ENCODE measurements at places on chromosomes 12 and 14.

DNA sequence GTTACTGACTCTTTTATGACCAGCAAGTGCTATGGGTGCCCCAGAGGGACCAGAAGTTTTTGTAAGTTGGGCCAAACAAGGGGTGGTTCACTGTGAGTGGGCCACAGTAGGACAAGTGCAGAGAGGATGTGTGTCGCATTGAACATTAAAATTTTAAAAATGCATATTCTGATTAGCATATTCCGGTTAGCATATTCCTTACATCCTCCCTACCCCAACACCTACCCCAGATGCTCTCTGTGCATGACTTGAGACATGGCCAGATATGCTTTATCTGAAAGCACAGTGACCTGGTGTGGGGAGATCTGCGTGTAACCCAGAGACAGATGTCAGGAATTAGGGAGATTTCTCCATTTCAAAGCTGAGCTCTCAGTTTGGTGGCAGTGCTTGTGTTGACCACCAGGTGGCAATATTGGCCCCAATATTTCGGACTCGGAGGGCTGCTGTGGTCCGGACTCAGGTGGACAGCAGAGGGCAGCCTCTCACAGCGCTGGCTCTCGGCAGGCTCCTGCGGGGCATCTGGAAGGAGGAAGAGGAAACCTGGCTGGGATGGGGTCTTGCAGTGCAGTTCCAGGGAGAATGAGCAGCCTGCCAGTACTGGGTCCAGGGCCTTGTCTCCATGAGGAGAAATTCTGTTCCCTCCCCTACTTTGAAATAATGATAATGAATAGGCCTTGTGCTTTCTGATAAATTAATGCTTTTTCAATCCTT, 1.6 kb upstream of the CEBPE start:
- peak; percentile 87 for DNase-seq

GRCh38 chr12:79527473-79527872, 163.3 kb downstream of the PAWR start:
- DNase-seq: no peak

DNA sequence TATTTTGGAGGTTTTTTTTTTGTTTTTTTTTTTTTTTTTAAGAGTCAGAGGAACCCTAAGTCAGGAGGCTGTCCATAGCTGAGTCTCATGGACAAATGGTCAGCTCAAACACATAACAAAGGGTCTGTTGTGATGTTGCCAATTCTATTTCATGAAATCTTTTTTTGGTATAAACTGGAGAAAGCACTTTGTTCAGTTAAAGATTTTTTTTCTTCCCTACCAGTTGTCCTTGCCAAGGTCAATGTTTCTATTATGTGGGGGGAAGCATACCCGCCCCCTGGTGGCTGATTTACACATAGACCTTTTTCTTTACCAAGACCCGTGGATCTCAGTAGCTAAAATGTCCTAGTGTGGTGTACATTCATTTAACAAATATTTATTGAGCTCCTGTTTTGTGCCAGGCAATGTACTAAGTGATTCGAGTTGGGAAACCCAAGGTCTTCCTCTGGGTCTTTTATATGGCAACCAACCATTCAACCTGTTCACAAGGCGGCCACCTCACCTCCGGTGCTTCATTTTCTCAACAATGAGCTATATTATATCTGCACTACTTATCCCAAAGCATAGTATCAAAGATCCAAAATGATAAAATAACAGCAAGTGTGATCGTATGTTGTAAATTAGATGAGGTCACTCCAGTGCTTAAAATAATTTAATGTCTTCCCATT, 214.5 kb downstream of the PAH start:
- peak; percentile 34 for DNase-seq

- no peak for DNase-seq
Measured at GRCh38 chr12:49489720-49490119, 49.1 kb upstream of the KCNH3 start.

DNA sequence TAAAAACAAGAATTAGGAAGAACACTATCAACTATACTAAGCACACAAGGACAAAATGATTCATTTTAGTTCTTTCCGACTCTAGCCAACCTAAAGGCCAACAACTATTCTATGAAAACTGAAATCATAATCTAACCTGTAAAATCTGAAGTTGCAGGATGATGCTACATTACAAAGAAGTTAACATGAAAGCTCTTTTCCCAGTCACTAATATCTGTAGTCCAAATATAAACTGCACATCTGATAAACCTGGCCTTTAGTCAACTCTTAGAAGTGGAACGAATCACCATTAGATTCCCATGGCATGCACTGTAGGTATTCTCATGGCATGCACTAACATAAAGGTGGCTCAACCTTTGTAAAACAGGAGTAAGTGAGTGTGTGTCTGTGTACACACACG, 41.7 kb downstream of the BLTP3B start:
- DNase-seq: no peak

DNA sequence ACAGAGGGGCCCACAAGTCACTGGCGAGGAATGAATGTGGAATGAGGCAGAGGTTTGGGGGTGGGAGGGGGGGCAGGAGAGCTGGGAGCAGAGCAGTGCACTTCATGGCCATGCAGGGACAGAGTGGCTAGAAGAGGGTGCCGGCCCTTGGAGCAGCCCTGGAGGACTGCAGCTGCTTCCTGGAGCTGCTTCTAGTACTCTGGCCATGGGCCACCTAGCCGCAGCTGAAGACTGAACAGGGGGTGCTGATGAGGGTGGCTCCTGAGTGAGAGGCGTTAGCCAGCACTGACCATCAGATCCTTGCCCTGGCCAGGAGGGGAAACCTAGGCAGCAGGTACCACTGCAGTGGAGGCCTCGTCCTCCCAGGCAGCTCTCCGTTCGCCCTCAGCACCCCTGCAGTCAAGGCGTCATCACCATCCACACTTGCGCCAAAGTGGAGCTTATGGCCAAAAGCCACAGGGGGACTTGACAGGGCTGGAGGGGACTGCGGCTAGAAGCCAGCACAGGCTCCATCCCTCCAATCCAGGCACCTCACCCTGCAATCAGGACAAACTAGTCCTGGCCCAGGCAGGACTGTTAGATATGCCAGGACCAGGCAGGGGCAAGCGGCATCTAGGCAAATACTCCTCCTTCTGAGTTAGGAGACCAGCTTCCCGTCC, 16.4 kb downstream of the OTUB2 start:
- DNase-seq: no peak

DNA sequence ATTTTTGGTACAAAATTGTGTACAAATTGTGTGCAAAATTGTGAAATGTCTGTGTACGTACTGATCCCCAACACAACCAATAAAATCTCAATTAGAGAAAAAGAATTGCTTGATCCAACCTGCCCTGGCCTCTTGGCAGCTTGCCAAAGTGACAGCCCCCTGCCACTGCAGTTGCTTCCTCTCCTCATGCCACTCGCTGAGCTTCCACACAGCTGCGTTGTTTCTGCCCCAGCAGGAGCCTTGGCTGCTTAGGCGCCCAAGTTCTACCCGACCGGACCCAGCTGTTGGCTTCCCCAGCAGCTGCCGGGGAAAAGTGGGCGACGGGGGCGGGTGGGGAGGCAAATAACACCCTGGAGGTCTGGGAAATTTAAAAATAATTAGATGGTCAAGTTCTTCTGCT, 171.8 kb upstream of the ATF7IP start:
- no peak for DNase-seq

DNA sequence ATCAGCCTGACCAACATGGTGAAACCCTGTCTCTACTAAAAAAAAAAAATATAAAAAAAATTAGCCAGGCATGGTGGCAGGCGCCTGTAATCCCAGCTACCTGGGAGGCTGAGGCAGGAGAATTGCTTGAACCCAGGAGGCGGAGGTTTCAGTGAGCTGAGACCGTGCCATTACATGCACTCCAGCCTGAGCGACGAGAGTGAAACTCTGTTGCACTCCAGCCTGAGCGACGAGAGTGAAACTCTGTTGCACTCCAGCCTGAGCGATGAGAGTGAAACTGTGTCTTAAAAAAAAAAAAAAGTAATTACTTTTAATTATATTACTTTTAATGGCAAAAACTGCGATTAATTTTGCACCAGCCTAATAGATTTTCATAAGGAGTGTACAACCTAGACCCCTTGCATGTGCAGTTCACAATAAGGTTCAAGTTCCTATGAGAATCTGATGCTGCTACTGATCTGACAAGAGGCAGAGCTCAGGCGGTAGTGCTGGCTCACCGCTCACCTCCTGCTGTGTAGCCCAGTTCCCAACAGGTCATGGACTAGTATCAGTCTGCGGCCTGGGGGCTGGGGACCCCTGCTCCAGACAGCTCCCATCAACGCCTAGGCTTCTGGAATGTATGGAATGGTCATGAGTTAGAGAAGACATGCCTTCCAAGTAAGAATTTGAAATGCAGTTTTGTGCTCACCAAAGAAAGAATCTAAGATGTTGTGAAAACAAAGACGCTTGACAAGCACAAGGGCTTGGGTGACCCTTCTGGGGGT, 10.1 kb downstream of the LTB4R start:
- DNase-seq: no peak

GRCh38 chr12:124538194-124539082, 29.0 kb downstream of the NCOR2 start:
- no peak for DNase-seq

DNA sequence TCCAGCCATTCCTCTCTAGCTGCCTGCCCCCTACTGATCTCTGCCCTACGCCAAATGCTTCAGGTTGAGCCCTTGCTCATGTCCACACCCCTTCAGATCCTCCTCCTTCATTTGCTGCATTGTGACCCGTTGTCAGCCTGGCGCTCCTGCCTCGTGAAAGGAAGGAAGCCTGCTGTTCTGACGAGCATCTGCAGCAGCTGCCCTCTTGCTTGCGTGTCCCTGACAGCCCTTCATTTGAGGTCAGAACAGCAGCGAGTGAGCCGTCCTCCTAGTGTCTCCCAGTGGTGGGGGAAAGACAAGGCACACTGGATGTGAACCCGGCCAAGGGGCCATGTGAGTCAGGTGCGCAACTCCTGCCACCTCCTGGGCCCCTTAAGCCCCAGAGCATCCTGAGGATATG, 3.0 kb upstream of the PIANP start:
- DNase-seq: no peak

DNA sequence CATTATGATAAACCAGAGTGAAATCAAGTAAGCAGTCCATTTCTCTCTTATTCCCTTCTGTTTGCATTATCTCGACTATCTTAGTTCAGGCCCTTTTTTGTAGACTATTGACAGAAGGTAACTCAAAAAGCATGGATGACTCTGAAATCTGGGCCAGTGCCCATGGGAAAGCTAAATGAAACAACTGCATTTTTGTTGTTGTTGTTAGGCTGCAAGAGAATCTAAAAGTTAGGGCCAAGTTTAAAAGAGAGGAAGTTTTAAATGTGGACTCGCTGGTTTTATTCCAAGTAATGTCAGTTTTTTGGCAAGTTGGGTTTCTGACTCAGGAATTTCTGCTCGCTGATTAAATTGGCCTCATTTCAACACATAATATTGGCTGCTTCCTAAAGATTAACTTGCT, 201.1 kb downstream of the PIK3C2G start:
- no peak for DNase-seq

DNA sequence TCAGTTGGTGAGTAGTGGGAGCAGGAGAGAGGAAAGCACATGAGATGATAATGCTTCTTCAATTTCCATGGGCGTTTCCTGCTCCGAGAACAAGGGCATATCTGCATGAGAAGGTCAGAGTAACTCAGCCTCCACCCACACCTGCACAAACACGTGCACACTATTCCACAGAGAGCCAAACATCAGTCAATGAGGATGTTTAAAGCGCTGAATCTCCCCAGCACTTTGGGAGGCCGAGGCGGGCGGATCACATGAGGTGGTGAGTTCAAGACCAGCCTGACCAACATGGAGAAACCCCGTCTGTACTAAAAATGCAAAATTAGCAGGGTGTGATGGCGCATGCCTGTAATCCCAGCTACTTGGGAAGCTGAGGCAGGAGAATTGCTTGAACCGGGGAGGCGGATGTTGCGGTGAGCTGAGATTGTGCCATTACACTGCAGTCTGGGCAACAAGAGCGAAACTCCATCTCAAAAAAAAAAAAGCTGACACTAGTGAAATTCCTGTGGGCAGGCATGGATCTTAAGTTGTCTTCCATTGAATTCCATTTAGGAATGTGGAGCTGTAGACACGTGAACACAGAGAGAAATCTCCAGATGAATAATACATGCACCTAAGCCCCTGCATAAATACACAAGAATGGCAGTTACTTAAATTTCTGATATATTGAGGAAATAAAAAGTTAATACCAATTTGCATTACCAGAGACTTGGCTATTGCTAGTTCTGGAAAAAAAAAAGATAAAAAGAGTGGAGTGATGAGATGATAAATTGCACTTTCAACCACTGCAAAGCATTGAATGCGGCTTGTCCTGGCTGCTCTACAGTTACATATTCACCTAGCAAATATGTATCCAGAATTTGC, 1097.4 kb upstream of the TMEM132C start:
- no peak for DNase-seq

- DNase-seq: no peak
Measured at GRCh38 chr12:62730649-62731048, 204.3 kb downstream of the PPM1H start.

- DNase-seq: no peak
Measured at GRCh38 chr12:14810953-14811483, 3.0 kb downstream of the SMCO3 start.

GRCh38 chr14:23164250-23164649, 19.2 kb downstream of the SLC7A8 start:
- no peak for DNase-seq

- no peak for DNase-seq
Measured at GRCh38 chr14:106823552-106823951, 1297.2 kb downstream of the TMEM121 start.

GRCh38 chr12:47698055-47698454, 7.8 kb downstream of the RPAP3 start:
- DNase-seq: no peak

- no peak for DNase-seq
Measured at GRCh38 chr14:97021001-97021400, 223.8 kb downstream of the VRK1 start.

GRCh38 chr14:54659365-54659764, 92.4 kb downstream of the SAMD4A start:
- DNase-seq: no peak

DNA sequence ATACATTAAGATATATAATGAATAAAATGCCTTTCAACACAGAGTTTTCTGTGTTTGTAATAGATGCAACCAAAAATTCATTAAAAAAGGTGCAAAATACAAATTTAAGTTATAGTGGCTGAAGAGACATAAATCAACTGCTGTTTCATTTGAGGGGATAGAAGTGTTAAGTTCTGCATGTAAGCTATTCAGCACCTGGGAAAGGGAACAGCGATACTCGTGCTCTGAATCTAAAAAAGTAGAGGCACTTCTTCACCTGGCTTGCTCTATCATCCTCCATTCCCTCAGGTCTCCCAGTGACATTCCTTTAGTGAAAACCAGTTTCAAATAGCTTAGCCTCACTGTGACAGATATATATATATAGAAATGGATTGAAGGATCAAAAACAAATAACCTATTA, 222.6 kb downstream of the ACSS3 start:
- DNase-seq: no peak

DNA sequence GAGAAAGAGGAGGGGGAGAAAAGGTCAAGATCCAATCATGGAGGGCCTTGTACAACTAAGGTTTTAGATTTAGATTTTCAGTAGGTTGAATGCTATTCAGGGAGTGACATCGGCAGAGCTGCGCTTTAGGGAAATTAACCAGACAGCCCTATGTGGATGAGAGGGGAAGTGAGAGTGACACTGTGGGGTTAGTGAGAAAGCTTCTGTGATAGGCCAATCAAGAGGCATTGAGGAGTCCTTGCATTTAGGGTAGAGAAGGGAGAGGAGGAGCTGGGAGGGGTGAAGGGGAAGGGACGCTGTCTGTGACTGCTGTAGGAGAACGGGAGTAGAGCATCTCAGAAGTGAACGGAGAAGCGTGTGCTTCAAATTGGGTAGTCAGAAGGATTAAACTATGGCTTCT, 3.4 kb downstream of the HSD17B6 start:
- DNase-seq: peak; percentile 11

All from head of caudate nucleus (tissue), 42 donors.